Spinal cord (tissue), 10 donors: ENCODE measurements at places on chromosomes 13 and 19. TPM values are rescaled to one million over a fixed set of nuclear protein-coding genes. Genes with fewer than 3 reads are reported as not detected.

Gene ZNF491
- 13.9 TPM for total RNA-seq

- DNase-seq, result peak; percentile 8
Observed at GRCh38 chr19:18514800-18515682, 6.8 kb downstream of the ELL start.

DNA sequence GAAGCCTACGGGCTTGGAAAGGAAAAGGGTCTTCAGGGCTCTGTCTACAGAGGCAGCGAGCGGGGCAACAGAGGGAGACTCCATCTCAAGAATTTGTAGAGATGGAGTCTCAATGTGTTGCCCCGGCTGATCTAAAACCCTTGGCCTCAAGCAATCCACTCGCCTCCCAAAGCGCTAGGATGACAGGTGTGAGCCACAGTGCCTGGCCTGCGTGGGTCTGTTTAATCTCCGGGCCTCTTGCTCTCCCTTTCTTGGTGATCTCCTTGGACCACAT is 8.1 kb downstream of the RPS9 start:
- DNase-seq, result no peak

GRCh38 chr19:1066251-1066747 is 668 bp upstream of the ARHGAP45 start:
- no peak for DNase-seq

- DNase-seq, result no peak
Observed at GRCh38 chr19:39590265-39590664, 12.1 kb upstream of the LGALS13 start.

- DNase-seq, result no peak
Observed at GRCh38 chr13:113418722-113419049, 34.6 kb downstream of the ADPRHL1 start.

GRCh38 chr13:102846261-102847015 is 606 bp downstream of the ERCC5 start:
- DNase-seq, result no peak

Gene ZNF471
- 16.3 TPM for total RNA-seq

DNA sequence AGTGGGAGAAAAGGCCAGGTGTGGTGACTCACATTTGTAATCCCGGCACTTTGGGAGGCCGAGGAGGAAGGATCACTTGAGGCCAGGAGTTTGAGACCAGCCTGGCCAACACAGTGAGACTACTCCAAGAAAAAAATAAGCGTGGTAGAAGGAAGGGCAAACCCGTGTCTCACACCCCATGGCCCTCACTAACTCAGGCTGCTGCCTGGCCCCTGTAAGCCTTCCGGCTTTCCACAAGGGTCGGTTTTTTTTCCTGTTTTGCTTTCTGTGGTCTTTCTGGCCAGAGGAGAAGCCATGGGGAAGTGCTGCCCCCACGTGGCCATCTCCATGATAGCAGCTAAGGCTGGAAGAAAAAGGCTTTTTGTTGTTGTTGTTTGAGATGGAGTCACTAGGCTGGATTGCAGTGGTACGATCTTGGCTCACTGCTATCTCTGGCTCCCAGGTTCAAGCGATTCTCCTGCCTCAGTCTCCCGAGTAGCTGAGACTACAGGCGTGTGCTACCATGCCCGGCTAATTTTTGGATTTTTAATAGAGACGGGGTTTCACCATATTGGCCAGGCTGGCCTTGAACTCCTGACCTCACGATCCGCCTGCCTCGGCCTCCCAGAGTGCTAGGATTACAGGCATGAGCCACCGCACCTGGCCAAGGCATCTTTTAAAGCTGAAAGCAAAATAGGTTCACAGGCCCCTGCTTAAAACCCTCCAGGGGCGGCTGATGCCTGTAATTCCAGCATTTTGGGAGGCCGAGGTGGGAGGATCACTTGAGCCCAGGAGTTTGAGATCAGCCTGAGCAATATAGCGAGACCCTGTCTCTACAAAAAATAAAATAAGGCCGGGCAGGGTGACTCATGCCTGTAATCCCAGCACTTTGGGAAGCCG is 7.5 kb upstream of the ARHGEF18 start:
- DNase-seq, result peak; percentile 96

DNA sequence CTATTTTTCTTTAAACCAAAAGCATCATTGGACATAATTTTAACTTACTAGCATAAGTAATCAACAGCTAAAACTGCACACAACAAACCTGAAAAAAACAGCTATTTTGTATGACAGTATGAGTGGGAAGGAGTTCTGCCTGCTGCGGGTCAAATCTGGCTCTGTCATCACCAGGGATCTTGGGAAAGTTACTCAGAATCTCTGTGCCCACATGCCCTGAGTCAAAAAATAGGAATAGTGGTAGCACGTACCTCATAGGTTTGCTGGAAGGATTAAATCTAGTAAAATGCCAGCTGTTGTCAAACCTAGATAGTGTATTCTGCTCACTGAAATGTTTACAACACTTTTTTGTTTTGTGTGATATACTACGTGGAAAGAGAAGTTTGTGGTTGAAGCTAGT is 1.1 kb downstream of the CLN5 start:
- DNase-seq, result no peak

Gene ZIK1
- 19.2 TPM for total RNA-seq

Gene PLPP2
- 11.8 TPM for total RNA-seq

GRCh38 chr13:92804346-92804745 is 422.3 kb upstream of the GPC6 start:
- DNase-seq, result no peak

- no peak for DNase-seq
Observed at GRCh38 chr19:30066781-30067759, 125.0 kb downstream of the URI1 start.

- no peak for DNase-seq
Observed at GRCh38 chr13:37701306-37701705, 102.7 kb upstream of the POSTN start.

DNA sequence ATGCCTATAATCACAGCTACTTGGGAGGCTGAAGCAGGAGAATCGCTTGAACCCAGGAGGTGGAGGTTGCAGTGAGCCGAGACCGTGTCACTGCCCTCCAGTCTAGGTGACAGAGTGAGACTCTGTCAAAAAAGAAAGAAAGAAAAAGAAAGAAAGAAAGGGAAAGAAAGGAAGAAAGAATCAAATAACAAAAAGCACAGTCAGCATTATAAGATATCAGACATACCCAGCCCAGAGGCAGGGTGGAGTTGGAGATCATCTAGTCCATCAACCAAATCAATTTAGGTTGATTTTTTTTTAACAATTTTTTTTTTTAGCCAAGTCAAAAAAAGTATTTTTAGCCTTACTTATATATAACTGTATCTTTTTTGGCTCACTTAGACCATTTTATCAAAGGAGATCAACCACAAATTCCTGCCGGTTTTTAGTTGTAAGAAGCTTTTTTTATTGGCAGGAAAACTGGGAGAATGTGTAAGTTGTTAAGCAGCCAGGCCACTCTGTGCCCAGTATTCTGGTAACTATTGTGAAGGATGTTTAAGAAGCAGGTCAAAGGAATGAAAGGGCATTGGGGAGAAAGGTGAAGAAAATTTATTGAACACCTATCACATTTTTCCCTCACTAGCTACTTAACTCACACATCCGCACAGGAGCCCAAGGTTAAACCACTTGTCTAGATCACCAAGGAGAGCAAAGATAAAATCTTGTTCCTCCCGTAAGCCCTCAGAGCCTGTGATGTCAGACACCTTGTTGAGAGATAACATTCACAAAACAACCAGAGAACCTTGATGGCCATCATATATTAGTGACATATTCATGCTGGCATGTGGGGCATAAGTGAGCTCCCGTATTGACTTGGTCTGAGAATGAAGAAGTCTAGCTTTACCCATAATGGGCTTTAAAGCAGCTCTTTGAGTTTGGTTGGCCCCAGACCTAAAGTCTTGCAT is 91.8 kb downstream of the COL4A2 start:
- no peak for DNase-seq
